ENCODE measurements at places on chromosomes 5 and 9.
A peak's percentile ranks its signal among the peaks of the same experiment; 100 is the strongest.

GRCh38 chr5:179276838-179277395, 68.3 kb downstream of the ADAMTS2 start:
- no peak for DNase-seq

DNA sequence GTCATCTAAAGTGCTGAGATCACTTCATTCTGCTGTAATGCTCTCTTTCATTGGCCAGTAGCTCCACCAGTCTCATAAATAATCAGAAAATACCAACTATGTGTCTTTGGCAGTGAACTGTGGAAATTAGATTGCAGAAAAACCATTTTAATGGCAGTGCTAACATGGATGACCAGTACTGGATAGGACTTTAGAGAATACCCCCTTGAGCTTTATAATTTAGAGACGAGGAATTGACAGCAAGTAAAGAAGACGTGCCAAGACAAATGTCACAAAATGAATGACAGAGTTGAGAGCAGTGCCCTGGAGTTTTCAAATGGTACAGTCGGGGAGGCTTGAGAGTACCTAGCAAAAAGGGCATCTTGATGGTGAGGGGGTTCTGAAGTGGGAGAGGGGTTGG, 5.8 kb downstream of the MSANTD3 start:
- DNase-seq = no peak

DNA sequence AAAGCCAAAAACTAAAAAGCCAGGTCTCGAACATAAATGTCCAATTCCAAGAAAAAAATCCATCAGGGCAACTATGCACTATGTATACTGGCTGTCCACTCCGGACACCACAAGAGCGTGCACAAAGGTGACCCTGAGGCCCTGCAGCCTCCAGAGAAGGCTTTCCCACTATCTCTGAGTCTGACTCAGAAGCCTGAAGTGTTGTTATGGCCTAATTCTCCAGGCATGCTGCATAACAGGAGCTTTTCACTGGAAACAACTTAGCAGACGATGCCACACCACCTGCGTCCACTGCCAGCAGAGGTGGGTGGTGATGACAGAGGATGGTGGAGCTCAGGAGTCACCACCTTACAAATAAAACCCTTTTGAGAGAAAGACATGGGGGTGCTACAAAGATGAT, 63.7 kb downstream of the HABP4 start:
- DNase-seq = no peak

DNA sequence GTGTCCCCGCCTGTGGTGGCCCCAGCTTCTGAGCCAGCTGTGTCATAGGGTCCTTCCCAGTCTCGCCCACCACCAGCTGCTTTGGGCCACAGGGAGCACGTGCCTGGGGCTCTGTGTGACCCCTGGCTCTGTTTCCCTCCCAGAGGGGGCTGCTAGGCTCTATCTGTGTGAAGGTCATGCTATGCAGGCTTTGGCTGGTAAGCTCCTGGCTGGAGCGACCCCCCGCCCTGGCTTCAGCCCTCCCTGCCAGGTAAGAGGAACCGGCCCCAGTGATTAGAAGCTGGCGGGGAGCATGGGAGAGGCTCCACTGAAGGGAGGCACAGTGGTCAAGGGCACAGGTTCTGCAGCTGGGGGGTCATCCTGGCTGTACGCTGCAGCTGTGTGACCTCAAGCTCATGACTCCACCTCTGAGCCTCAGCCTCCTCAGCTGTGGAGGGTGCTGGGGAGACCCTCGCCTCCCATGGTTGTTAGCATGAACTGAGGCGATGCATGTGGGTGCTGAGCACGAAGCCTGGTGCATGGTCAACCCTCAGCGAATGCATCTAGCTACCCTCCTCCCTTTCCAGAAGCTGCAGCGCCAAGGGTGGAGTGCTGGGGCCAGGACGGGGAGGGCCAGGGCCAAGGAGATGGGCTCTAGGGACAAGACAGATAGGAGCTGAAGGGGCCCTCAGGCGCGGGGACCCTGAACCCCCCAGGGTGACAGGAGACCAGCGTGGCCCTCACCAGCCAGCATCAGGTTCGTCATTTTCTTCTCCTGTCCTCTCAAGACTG, 163.8 kb upstream of the MVB12B start:
- no peak for DNase-seq

GRCh38 chr9:10649076-10649475, 36.3 kb upstream of the PTPRD start:
- DNase-seq = no peak

- no peak for DNase-seq
Observed at GRCh38 chr5:45252541-45252940, 443.6 kb downstream of the HCN1 start.

- DNase-seq = no peak
Observed at GRCh38 chr9:122297512-122297911, 32.8 kb downstream of the MRRF start.

GRCh38 chr5:92939428-92939827, 641.6 kb downstream of the NR2F1-AS1 start:
- no peak for DNase-seq

DNA sequence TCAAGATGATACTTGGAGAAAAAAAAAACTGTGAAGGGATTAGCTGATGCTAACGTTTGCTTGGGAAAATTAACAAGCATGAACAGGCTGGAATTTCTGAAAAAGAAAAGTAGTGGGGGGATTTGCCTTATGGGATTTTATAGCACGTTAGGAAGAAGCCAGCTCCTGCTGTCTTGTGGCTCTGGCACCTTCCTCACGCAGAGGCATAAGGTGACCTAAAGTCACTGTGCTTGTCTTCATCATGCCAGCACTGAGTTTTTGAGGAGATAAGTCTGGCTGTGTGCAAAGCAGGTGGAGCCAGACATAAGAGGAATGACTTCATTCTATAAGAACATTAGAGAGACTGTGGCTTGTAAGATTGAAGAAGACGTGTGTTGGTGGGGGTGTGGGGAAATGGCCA, 94.4 kb upstream of the MAP1B start:
- DNase-seq = no peak

- DNase-seq = no peak
Observed at GRCh38 chr5:16411235-16411634, 54.4 kb downstream of the ZNF622 start.

- DNase-seq = no peak
Observed at GRCh38 chr5:36660397-36661049, 54.1 kb downstream of the SLC1A3 start.

- no peak for DNase-seq
Observed at GRCh38 chr9:3027210-3027609, 183.3 kb upstream of the PUM3 start.

- no peak for DNase-seq
Observed at GRCh38 chr5:100901821-100902341, 1.2 kb downstream of the ST8SIA4 start.

- DNase-seq = peak; percentile 84
Observed at GRCh38 chr9:34633851-34634550, 3.6 kb downstream of the SIGMAR1 start.

DNA sequence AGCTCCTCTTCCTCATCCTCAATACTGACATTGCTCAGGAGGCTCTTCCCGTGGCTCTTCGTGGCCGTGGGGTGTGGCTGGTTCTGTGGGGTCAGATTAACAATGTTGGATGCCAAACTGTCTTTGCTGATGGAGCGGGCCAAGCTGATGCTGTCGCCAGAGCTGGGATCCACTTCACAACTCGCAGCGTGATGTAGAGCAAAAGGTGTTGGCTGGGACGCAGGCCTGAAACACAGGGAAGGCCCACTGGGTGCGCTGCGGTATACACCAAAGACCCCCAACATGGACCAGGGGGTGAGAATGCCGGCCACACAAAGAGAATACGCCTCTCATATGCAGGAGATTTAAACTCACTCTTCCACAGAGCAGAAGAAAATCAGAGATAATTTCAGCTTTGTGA, 84.3 kb downstream of the CAMSAP1 start:
- DNase-seq = no peak

GRCh38 chr5:139752506-139753473, 42.8 kb upstream of the PSD2 start:
- DNase-seq = no peak

- DNase-seq = no peak
Observed at GRCh38 chr5:68074633-68075032, 140.9 kb upstream of the PIK3R1 start.

DNA sequence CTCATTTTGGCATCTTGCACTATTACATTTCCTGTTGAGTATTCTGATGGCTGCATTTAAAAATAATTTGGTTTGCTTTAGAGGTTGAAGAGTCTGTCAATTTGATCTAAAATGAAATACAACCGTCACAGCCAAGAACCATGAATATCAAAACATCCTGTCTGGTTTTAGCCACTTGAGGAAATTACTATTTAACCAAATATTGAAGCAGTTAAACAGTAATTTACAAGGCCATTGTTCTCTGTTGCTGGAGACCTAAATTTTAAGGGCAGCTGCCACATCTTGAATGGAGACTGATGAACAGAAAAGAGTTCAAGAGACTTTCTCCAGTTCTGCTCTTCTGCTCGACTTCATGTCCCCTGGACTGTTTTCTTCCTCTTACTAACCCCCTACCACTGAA, 549.4 kb downstream of the LRRC70 start:
- DNase-seq = no peak

- DNase-seq = no peak
Observed at GRCh38 chr9:134436379-134436762, 110.1 kb downstream of the RXRA start.

DNA sequence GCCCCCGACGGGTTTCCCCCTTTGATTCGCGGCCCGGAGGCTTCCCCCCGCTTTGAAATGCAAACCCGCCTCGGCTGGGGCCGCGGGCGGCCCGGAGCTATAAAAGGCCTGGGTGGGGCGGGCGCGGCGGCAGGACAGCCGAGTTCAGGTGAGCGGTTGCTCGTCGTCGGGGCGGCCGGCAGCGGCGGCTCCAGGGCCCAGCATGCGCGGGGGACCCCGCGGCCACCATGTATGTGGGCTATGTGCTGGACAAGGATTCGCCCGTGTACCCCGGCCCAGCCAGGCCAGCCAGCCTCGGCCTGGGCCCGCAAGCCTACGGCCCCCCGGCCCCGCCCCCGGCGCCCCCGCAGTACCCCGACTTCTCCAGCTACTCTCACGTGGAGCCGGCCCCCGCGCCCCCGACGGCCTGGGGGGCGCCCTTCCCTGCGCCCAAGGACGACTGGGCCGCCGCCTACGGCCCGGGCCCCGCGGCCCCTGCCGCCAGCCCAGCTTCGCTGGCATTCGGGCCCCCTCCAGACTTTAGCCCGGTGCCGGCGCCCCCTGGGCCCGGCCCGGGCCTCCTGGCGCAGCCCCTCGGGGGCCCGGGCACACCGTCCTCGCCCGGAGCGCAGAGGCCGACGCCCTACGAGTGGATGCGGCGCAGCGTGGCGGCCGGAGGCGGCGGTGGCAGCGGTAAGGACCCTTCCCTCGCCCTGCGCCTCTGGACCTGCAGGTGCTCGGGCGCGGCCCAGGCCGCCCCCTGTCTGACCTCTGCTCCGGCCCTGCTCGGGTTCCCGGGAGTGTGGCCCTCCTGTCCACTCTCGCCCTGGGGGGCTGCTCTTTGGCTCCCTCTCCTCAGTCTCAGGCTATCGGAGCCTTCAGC, at the start of gene CDX1:
TSS of gene CDX1 (plus strand) at position 129 of the 862 bp plus-strand sequence. CDS start at position 228, 99 bp downstream.
- DNase-seq = no peak

DNA sequence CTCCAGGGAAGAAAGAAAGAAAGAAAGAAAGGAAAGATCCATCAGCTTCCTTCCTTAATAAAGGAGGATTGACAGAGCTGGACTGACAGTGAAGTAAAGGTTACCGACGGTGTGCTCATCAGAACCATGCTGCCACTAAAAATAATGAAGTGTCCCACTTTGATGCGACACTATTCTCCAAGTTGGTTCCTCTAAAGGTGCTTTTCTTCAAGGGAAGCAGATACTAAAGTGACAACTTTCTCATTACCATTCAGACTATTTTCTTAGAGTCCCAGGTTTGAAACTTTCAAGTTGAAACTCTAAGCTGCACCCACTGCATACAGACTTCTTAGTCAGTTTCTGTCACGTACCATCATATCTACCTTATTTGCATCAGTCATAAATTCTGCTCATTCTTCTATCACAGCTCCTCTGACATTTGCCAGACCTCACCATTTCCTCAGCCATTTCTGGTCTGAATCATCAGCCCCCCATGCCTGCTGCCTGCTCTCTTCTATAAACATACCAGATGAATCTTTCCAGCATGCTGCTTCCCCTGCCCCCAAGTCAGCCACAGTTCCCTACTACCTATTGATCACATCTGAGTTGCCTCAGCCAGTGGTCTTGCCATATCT, 177.6 kb downstream of the DEPDC1B start:
- no peak for DNase-seq

GRCh38 chr5:76449606-76450005, 46.5 kb downstream of the IQGAP2 start:
- DNase-seq = no peak

GRCh38 chr5:81757404-81757803, 6.5 kb upstream of the SSBP2 start:
- DNase-seq = no peak

DNA sequence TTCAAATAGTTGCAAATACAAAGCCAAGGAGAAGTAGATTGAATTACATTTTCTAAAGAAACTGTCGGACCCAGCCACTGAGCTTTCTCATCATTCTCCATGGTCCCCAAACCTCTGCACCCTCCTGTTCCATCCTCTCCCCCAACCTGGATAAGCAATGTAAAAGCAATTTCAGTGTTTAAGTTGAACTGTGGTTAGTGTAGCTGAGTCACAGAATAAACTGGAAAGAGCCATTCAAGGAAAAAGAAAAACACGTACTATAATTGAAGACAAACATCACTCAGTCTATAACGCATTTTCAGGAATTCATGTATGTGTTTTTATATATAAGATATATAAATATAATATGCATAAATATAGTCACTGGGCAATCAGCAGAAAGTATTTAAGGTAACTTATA, 54.1 kb upstream of the TMEM161B start:
- DNase-seq = no peak

- no peak for DNase-seq
Observed at GRCh38 chr5:131250751-131251475, 12.9 kb upstream of the CDC42SE2 start.

All from 8988T (cell line).